ENCODE measurements at places on chromosomes 3 and 15.
A peak's percentile ranks its signal among the peaks of the same experiment; 100 is the strongest.

- no peak for DNase-seq
Measured at GRCh38 chr3:24639481-24640329, 145.1 kb upstream of the THRB start.

GRCh38 chr3:46091046-46091445, 63.8 kb upstream of the XCR1 start:
- no peak for DNase-seq

- no peak for DNase-seq
Measured at GRCh38 chr15:57391537-57391936, 15.2 kb downstream of the CGNL1 start.

GRCh38 chr3:3053974-3054373, 56.2 kb downstream of the IL5RA start:
- no peak for DNase-seq

DNA sequence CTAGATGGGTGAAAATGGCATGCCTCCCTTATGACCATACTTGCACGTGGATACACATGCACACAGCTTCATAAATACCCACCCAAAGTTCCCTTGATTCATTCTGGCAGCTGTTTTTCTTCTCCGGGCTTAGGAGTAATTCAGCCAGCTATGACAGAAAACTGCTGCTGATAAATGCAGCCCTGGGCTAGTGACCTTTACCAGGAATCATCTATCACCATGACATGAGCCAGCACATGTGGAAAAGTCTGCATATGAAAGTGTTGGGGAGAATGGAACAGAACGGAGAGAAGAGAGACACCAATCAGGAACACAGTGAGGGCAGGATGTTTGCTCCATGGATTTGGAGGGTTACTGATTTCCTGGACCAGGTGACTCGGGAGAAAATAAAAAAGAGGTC, 706.3 kb downstream of the PDCD6IP start:
- DNase-seq: no peak

- no peak for DNase-seq
Measured at GRCh38 chr3:97810779-97811390, 10.9 kb upstream of the CRYBG3 start.

- no peak for DNase-seq
Measured at GRCh38 chr3:9916346-9916733, 558 bp upstream of the IL17RC start.

GRCh38 chr15:64187396-64188191, 24.8 kb upstream of the PPIB start:
- DNase-seq: no peak

GRCh38 chr3:69914395-69914794, 85.1 kb upstream of the SAMMSON start:
- no peak for DNase-seq

GRCh38 chr3:148992027-148992634, 791 bp downstream of the GYG1 start:
- DNase-seq: no peak

DNA sequence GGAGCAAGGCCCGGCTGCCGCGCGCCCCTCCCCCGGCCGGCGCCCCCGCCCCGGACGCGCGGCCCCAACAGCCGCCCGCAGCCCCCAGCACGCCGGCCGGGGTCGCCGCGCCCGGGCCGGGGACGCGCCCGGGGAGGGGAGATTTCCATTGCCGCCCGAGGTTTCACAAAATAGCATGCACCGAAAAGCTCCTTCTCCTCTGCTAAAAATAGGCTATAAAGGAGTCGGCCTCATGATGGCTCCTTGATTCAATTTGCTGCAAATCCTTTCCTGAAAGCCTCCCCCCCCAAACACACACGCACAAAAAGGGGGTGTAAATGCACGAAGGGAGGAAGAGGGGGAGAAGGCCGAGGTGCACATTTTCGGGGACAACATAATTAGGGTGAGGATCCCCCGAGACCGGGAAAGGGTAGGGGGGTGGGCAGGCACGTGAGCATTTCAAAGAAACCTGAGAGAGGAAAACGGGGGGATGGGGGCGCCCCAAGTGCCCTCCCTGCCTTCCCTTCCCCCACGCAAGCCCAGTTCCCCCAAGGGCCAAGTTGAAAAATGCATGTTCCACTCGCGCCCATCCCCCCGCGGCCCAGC, 734 bp downstream of the TBL1XR1 start:
- DNase-seq: peak; percentile 41

DNA sequence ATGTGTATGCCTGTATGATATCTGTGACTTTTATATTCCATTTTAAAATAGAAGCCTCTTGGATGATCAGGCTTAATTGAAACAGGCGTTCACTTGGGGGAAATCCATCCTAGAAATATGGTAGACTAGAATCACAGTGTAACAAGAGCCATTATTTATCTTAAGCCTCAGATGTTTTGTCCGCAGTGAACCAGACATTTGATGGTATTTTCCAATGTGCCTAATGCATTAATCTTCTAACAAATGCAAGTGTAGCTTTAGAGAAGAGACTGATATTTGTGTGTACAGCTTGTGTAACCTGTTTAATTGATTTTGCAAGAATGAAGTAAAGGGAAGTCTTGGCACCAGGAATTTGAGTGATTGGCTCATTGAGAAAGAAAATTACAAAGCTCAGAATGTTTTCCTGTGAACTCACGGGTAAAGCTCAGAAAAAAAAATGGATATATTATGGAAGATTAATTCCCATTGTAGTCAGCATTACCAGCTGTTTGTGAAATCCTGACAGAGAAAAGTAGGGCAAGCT, 155.7 kb downstream of the SV2B start:
- DNase-seq: no peak

DNA sequence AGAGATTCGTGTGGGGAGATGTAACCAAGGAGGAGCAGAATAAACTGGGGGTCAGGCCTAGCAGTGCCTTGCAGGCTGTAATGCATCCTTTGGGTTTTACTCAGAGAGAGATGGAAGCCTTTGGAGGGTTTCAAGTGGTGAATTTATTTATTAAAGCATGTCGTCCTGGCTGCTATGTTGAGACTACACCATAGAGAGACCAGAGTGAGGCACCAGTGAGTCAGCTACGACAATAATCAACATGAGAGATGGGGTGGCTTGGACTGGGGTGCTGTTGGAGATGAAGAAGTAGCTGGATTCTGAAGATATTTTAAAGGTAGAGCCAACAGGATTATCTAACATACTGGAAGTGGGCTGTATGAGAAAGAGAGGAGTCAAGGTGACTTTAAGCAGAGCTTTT, 335.3 kb upstream of the ARHGEF26 start:
- no peak for DNase-seq

DNA sequence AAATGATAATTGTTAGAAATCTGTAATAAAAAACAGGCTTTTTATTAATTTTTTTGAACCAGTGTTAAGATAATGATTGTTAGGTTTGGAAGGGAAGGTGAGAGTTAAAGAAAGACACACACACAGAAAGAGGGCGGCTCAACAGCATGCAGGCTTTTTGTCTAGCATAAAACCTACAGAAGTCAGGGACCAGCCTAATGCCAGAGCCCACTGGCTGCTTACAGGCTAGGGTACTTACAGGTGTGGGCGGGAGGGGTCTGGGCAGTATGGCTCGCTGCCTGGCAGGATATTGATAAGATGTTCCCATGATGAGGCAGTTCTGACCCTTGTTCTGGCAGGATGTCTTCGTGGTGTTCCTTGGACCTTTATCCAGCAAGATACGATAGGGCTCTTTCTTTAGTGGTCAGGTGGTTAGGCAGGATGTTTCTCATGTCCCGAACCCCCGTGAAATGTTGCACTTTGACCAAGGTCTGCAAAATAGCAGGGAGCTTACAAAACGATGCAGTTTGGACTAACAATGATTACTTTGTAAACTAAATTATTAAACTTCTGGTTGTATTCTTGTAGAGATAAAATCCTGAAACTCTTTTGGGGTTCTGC, 84.7 kb downstream of the DCUN1D1 start:
- DNase-seq: no peak

- no peak for DNase-seq
Measured at GRCh38 chr3:25461946-25462345, 33.9 kb downstream of the RARB start.

DNA sequence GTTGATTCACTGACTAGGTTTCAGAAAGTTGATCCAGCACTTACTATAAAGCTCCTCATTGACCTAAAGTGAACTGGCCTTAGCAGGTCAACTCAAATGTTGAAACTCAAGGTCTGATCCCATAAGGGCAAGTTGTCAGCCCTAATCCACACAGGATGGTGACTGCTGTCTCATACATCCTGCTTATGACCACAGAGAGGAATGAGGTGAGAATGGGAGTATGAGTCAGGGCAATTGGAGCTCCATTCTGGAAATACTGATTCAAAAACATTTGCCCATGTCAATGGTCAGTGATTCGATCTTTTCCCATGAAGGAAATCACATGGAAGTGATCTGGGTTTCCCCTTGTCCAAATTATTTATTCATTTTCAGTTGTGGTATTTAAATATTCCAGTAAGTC, 78.7 kb downstream of the ZNF385D start:
- no peak for DNase-seq

DNA sequence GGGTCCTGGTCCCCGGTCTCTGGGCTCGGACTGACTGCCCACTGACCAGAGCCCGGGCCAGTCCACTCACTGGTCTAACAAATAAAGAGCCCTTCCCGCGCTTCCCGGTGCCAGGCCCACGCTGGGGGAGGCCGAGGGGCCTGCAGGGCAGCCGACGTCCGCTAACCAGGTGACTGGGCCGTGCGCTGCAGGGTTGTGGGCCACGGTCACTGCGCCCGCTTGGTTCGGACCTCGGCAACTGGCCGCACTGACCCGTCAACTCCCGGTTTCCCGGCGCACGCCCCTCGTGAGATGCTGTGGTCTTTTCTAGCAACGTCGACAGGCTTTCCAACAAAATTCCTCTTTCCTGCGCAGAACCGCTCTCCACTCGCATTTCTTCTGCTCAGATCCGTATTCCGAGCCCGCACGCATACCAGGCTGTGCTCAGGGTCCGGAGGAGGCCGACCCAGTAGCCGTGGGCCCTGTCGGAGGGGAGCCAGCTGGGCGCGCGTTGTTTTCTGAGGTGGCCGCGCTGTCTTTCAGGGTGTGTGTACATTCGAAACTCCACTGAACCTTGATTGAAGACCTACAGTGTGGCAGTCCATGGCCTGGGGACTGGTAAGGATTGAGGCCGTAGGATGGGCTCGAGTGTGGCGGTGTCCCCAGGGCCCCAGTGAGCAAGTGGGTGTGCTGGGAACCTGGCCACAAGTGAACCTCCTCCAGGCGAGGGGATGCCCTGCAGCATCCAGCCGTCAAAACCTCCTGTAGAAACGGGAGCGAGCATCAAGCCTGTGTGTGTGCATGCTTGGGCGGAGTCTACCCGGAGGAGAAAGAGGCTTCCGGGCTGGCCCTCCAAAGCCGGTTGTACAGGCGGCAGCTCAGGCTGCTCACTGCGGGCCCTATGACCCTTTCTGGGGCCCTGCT, 875 bp upstream of the NT5DC2 start:
- no peak for DNase-seq

DNA sequence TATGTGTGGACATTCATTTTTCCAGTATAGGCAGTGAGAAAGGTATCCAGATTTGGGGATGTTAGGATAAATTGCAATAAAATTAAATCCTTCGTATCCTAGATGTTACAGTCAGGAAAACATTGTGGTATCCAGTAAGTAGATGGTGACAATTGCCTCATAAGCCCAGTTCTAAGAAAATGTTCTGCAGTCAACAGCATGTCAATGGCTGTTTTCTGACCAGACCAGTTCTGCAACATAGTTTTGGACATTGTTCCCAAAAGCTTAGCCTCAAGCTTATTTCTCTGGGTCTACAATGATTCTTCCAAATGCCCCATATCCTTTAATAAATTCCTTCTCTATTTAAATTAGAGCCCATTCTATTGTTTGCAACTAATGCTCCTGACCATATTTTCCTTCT, 480.7 kb downstream of the FHIT start:
- no peak for DNase-seq

GRCh38 chr3:29514170-29514569, 233.3 kb downstream of the RBMS3 start:
- no peak for DNase-seq

- DNase-seq: no peak
Measured at GRCh38 chr15:43958861-43959330, 132.1 kb downstream of the WDR76 start.

DNA sequence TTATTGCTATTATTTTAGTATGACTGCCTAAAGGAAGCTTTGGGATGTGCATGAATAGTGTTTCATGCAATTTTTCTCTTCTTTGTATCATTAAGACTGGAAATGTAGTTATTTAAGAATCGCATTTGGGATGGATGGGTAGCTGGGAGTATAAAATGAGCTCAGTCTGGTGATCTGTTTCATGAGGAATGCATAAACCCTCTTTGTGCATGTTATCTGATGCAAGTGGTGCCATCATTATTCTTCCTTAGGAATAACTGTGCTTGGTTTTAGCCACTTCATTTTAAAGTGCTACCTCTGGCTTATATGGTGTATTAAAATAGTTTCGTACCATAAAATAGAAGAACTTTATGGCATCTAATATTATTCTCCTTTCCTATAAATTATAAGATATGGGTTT, 535.6 kb downstream of the GRM7 start:
- no peak for DNase-seq

DNA sequence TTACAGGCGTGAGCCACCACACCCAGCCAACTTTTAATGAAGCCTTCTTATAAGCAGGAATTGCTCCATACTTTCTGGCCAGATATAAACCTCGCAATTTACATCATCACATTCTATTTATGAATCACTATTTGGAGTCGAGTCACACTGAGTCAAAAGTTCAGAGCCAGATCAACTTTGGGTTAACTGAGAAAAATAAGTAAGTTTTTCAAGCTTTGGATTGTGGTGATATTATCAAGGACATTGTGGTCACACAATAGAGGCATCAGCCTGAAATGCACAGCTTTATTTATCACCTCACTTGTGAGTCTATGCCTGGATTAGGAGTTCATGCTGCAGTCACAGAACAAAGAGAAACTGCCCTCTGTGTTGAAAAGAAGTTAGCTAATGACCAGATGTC, 1163.5 kb downstream of the ROBO1 start:
- no peak for DNase-seq

DNA sequence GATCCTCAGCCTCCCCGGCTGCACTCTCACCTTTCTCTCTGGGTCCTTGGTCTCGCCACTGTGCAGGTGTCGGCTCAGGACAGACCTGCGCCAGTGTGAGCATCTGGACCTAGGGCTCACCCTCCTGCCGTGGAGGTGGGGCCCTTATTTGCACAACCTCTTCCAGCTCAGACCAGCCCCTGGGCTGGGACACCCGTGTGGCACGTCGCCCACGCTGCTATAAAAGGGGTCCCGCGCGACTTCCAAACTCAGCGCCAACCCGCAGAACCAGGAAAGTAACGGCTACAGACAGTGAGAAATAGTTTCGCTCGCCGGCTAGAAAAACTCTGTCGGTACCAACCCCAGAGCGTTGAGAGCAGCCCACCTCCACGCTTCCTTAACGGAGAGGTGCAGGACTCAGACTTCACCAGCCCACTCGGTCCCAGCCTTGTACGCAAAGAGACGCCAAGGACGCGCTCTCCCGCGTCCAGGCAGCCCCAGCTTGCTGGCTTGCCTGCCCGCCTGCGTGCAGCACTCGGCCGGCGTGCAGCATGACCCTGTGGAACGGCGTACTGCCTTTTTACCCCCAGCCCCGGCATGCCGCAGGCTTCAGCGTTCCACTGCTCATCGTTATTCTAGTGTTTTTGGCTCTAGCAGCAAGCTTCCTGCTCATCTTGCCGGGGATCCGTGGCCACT, at the start of the genes DUOX2 and DUOXA2:
Gene DUOX2, minus strand, starts transcription at position 97 of the 675 bp plus-strand sequence. CDS start 761 bp downstream, outside the sequence.
Gene DUOXA2, plus strand, starts transcription at position 251 of the 675 bp plus-strand sequence. Its CDS starts 280 bp downstream, at position 531.
- DNase-seq: no peak

GRCh38 chr3:52231502-52232278, 6.2 kb upstream of the TLR9 start:
- peak; percentile 94 for DNase-seq
